Stimulated activated CD4-positive, alpha-beta T cell treated with anti-CD3 and anti-CD28 coated beads, Interleukin-1b, Interleukin-23, amount 100 ng/mL, for 1 hour (primary cell): ENCODE measurements at places on chromosomes 11 and 22.

DNA sequence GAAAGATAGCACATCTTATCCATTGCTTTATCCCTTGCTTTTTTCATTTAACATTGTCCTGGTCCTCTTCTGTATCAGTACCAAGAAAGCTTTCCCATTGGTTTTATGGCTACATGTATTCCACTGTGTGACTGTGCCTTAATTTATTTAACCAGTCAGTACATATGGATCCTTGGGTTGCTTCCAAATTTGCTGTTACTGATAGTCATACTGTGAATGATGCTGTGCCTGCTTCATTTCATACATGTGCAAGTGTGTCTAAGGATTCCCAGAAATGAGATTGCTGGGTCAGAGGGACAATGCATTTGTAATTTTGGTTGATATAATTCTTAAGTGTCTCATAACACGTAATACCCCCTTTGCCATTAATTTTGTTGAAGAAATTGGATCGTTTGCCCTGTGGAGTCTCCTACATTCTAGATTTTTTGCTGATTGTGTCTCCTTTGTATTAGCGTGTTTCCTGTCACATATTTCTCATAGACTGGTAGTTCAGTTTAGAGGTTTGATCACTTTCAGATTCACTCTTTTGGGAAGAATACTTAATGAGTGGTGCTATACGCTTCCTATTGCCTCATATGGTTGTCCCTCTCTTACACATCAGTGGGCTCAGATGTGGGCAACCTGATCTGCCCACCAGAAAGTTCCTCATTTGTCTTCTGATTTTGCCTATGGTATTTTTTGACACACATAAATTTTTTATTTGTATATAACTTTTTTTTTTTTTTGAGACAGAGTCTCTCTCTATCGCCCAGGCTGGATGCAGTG lies 35.3 kb downstream of the MYBPC3 start:
- no peak for DNase-seq

GRCh38 chr11:126146454-126147192 lies 64.8 kb downstream of the RPUSD4 start:
- no peak for DNase-seq

DNA sequence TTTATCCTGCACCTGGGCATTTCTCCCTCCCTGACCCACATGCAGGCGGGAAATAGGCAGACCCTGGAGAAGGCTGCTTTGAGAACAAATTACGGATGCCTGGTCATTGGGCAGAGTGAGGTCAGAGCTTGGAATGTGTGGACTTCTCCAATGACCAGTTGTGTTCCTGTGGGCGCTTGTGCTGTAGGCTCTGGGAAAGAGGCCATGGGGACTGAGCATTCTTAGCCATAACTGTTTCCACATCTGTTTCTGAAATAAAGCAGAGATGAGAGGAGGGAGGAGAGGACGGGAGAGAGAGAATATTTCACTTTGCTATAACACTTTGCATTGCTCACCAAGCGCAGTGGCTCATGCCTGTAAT lies 11.2 kb upstream of the TMEM184B start:
- no peak for DNase-seq

DNA sequence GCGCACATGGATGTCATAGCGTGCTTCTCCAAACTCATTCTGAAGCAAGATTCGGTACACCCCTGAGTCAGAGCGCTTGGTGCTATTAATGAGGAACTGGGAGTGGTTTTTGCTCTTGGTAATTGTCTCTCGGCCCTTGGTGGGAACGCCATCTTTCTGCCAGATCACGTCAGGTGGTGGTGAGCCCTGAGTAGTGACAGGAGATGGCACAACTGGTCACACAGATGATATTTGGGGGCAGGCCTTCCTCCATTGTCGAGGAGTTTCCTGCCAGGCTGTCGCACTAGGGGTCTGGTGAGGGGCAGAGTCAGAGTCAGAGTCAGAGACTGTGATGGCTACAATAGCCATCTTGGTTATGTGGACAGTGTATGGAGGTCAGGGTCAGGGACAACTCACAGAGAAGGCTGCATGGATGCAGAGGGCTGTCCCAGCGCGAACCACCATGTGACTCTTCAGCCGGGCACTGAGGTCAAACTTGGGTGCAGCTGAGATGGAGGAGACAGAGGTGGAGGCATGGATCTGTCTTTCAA lies 9.3 kb downstream of the TMEM86A start:
- no peak for DNase-seq

- DNase-seq, result no peak
These were observed 20.9 kb downstream of the PRG3 start for GRCh38 chr11:57359896-57360690.

- DNase-seq, result no peak
These were observed 28.4 kb upstream of the RBFOX2 start for GRCh38 chr22:36056980-36057379.

DNA sequence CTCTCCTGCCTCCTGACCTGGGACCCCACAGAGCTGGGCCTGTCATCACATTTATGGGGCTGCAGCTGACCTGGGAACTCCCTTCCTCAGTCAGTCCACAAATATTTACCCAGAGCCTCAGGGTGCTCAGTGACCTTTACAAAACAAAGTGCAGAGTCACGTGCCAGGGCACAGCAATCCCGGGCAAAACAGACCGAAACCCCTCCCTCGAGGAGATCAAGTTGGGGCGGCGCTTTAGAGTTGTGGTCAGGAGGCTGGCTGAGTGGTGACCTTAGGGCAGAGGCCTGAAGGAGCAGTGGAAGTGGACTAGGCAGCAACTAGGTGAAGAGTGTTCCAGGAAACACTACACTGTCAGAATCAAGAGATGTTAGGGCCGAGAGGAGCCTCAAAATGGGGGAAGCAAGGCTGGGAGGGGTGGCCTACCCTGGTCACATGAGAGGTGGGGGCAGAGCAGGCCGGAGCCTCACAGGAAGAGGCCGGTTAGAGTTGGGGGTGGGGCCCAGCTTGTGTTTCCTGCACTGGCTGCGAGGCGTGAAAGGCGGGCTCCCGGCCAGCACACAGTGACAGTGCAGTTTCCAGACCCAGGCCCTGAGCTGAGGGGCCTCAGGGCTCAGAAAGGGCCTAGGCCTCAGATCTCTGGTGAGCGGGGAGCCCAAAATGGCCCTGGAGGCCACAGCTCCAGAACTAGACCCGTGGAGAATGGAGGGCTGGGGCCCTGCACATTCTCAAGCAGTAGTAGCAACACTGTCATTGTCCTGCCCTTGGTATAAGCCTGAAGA lies 3.7 kb upstream of the NEAT1 start:
- peak; percentile 49 for DNase-seq

DNA sequence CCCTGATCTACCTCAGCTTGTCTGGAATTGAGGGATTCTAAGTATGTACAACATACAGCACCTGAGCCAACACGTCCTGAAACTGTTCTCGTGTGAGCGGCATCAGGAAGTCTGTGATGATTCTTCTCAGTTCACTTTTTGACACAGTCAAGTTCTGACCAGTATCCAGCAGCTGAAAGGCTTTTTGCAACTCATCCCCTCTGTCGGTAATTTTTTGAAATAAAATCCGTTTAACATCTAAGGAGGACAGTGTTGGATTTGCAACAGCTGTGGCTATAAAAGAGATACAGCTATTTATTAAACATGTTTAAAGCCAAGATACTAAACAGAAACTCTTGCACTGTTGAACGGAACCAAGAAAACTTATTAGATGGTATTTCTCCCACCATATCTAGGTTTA lies 39.3 kb downstream of the EFCAB6 start:
- DNase-seq, result no peak

GRCh38 chr11:10654811-10655150 lies 38.8 kb downstream of the IRAG1 start:
- DNase-seq, result no peak

GRCh38 chr11:33227578-33228261 lies 29.5 kb upstream of the HIPK3 start:
- no peak for DNase-seq

DNA sequence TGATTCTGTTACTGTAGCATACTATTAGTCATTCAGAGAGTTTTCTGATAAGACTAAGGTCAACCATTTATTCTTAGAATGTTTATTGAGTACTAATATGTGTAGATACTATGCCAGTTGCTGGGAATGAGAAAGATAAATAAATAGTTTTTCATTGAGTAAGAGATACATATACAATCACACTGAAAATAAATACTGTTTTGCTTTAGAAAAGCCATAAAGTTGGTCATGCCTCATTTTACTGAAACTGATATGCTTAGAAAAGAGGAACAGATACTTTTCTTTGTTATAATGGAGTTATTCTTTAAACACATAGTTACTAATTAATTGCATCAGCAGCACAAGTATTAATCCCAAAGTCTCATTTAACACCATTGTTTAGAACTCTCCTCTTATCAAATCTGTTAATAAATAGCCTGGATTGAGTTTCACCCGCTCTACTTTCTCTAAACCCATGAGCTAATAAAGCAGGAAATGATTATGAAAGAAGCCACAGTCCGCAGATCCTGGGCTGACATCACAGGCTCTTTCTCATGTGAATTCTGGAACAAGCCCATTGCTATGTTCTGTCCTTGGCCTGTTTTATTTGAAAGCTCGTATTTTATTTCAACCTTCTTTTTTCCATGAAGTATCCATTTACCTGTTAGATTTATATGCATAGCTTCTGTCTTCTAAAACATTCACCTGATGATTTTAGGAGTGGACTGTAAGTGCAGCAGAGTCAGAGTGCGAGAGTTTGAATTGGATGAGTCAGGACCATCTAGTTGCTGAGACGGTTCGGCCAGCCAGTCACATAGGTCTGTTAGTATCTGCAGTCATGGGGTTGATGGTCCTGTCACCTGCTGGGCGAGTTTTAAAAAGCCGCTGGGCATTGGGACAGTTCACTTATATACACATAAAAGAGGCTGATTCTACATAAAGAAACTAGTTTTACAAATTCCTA lies 35.5 kb downstream of the PIWIL4 start:
- DNase-seq, result no peak

DNA sequence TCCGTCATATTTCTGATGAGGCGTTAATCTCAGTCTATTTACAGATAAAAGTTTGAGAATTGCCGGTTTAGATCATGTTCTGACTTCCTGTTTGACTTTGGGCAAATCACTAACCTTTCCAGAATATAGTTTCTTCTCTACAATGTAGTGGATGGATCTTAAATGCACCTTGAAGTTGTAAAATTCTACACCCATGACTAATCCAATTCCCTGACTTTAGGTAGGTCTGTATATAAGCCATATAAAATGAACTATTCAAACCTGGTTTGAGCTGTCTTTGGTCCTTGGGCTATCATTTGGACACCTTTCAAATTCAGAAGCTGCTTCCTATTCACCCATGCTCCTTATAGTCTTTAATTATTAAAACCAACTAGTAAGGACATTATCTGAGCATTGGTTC lies 52.2 kb upstream of the BLID start:
- DNase-seq, result no peak

GRCh38 chr11:64869571-64870175 lies 8.7 kb downstream of the EHD1 start:
- no peak for DNase-seq

DNA sequence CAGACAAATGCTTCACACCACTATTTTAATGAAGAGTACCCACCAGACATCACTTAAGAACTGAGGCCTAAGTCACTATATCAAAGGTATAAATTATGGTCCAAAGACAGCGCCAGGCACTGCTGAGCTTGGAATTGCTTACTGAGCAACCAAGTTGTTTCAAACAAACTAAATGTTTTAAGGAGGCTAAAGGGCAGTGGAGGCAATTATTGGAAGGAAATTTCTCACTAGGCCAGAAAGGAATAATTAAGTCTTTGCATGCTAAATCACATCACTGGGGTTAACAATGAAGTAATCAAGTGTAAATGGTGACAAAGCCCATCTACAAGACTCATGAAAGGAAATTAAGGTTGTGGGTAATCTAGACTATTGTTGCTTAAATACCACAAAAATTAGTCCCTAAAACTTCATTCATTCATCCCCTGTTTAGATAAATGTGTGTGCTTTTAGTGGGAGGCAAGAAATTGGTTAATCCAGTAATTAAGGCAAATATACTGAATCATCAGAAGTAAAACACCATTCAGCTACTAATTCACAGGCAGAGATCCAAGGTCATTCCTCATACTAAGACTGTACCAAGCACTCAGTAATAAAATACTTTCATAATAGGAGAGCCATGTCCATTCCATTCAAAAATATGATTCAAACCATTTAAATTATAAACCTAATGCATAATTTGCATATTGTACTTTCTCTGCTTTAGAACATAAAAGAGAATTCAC lies 21.2 kb downstream of the LGR4 start:
- no peak for DNase-seq

GRCh38 chr11:94120946-94121345 lies 7.7 kb upstream of the PANX1 start:
- no peak for DNase-seq

DNA sequence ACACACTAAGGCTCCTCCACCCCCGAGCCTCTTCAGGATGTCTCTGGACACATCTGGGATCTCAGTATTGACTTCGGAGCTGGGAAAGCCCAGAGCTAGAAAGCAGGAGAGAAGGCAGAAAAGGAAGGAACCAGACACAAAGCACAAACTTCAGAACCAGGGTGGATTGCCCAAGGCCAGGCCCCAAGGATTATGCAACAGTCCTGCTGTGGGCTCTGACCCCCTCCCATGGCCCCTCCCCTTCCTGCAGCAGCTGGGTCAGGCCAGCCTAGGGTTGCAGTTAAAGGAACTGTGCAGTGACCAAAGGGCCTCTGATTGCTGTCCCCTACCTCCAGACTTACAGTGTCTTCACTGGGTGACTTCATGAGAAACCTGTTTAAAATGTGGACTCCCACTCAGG lies 5.3 kb downstream of the KCNE3 start:
- no peak for DNase-seq

- no peak for DNase-seq
These were observed 9.4 kb downstream of the EHD1 start for GRCh38 chr11:64868904-64869570.

DNA sequence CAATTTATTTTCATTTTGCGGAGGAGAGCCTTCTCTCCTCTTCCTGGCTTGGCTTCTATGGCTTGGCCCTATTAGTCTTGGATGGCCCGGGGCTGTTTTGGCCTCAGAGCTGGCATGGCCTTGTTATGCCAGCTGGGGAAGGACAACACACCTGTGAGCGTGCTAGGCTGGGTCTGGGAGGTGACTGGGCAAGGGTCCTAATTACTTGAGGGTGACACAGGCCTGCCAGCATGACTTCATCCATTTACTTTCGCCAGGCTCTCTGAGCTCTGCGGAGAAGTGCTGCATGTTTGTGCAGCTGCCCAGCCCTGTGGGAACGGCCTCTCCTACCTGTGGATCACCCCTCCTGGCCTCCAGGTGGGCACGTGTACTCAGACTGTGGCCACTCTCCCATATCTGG lies 153.6 kb downstream of the SNX19 start:
- DNase-seq, result no peak

GRCh38 chr11:112128483-112129121 lies 35.3 kb downstream of the IL18 start:
- DNase-seq, result no peak

GRCh38 chr11:31022080-31022479 lies 347.5 kb downstream of the DCDC1 start:
- DNase-seq, result no peak

- DNase-seq, result no peak
These were observed 23.6 kb downstream of the NECTIN1 start for GRCh38 chr11:119705362-119705761.

DNA sequence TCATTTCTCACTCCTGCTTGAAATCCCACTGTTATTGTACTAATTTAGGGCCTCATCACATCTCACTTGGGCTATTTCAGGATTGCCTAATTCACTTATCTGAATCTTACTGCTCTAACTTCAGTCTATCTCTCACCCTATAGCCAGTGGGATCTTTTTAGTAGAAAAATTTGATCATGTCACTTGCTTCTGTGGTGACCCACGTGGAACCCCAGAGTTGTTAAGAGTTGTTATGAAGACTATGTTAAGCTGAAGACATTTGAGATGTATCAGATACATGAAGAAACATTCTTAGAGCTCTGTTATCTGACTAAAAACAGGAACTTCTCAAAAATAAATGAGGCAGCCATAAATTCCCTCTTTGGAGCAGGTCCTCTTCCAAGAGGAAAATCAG lies 1375.6 kb upstream of the TENM4 start:
- no peak for DNase-seq
